ENCODE measurements at places on chromosomes 7 and 10.

DNA sequence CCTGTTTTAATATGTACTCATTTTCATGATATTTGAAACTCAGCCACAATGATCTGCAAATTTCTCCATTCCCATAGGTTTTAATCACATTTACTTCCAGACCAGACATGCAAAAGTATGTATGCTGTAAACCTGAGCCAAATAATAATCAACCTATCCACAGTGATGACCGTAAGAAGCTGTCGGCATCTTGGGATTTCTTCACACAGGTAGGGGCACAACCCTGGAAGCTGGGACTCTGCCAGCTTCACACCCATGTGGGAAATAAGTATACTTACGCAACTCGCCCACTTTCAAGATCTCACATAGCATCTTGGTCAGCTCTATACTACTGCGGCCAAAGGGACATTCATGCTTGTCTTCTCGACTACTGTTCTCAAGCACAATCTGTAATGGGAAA is 352.3 kb downstream of the ELMO1 start:
- peaks cover 9% of the 10 kb centered on the region for H3K4me1 ChIP-seq
- DNase-seq, result no peak
- no peak overlapping the region for H3K27ac ChIP-seq
- no peaks in the 10 kb centered on the region for H3K27me3 ChIP-seq
- no peak overlapping the region for H3K4me3 ChIP-seq

- no peaks in the 10 kb centered on the region for H3K36me3 ChIP-seq
- no peaks in the 10 kb centered on the region for H3K4me1 ChIP-seq
- no peak overlapping the region for H3K4me3 ChIP-seq
- H3K27ac ChIP-seq, result no peak overlapping the region
- H3K27me3 ChIP-seq, result peaks cover 3% of the 10 kb centered on the region
- no peak for DNase-seq
Measured at GRCh38 chr7:25420771-25421170, 192.5 kb upstream of the NPVF start.

GRCh38 chr10:5534880-5535856 is 10.4 kb downstream of the CALML3 start:
- H3K4me3 ChIP-seq, result no peak overlapping the region
- no peak overlapping the region for H3K27ac ChIP-seq
- H3K4me1 ChIP-seq, result no peaks in the 10 kb centered on the region
- no peaks in the 10 kb centered on the region for H3K27me3 ChIP-seq
- no peaks in the 10 kb centered on the region for H3K36me3 ChIP-seq
- DNase-seq, result no peak

DNA sequence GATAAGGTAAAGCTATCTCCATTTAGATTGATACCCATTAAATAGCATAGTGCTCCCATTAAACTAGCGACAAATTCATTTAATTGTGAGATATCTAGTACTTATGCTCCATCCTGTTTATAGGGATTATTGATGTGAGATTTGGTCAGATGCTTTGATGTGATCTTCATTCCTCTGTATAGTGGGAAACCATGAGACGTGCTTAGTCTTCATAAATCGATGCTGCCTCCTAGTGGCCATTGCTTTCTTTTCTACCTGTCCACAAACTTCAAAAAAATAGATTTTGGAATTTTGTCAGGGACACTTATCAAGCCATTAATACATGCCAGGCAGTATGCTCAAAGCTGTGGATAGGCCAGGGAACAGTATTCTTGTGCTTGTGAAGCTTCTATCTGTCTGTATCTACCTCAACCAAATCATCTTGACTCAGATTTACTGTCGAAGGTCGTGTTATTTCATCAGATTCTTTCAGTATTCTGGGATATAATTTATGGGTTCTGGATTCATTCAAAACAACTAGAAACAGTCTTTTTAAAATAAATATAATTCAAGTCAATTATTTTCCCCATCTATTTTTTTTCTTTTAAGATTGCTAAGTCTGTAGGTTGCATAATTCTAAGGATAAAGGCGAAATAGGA is 12.0 kb downstream of the LSM8 start:
- no peak overlapping the region for H3K4me3 ChIP-seq
- no peaks in the 10 kb centered on the region for H3K4me1 ChIP-seq
- peaks cover 5% of the 10 kb centered on the region for H3K36me3 ChIP-seq
- no peak overlapping the region for H3K27ac ChIP-seq

DNA sequence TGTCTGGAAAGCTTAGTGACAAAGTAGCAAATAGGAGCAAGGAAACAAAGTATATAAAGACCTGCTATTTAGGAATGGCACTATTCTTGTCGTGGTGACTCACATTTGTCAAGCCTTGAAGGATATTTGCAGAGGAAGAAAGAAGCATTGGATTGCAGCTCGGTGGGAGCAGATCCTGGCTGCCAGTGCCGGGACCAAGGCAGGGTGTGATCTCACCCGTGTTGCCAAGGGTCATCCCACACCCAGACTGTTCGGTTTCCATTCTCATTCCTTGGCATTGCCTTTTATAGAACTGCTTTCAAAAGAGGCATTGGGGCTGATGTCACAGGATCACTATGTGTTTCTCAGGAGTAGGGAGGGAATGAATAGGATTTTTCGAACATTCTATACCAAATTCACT is 176.2 kb downstream of the GALNT17 start:
- DNase-seq, result no peak
- H3K4me1 ChIP-seq, result no peaks in the 10 kb centered on the region

DNA sequence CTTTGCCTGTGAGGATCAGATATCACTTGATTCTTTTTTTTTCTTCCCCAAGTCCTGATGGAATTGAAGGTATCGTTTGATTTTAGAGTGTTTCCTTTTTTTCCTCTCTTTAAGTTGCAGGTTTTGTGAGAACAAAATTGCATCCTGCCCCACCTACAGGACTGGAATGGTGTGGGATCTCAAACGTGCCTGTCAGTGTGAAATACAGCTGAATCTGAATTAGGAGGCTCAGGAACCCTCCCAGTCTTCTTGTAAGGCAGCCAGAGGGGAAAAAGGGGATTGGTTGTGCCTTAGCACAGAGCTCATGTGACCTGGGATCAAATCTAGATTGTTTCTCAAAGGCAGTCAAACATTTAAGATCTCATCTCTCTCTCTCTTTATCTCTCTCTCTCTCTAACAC is 32.7 kb upstream of the KLHL7 start:
- no peaks in the 10 kb centered on the region for H3K27me3 ChIP-seq
- DNase-seq, result no peak
- no peaks in the 10 kb centered on the region for H3K36me3 ChIP-seq
- H3K27ac ChIP-seq, result no peak overlapping the region

DNA sequence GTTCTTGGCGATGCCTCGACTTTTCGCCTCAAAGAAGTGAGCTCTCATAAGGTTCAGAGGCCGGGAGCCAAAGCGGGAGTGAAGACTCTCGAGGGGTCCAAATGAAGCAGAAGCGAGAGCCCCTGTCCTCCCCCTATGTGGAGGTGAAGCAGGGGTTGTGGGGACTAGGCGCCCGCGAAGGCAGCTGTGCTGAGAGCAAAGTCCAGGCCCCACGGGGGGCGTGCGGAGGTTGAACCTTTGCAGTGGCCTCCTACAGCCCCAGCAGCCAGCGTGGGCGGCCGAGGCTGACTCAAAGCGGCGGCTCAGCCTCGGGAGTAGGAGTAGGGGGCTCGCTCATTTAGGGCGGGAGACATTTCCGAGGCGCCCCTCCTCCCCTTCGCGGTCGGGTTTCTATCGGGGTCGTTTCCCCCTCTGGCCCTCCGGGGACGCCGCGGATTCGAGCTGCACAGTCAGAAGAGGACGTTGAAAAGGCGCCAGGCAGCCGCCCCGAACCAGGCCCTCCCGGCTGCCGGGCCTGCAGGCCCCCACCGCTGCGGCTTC is 553 bp upstream of the ADD3 start:
- H3K4me3 ChIP-seq, result peak overlapping the region; percentile 72
- DNase-seq, result no peak
- H3K4me1 ChIP-seq, result peaks cover 38% of the 10 kb centered on the region
- no peaks in the 10 kb centered on the region for H3K36me3 ChIP-seq
- no peaks in the 10 kb centered on the region for H3K27me3 ChIP-seq

GRCh38 chr7:44386139-44386913 is 60.9 kb upstream of the CAMK2B start:
- peaks cover 7% of the 10 kb centered on the region for H3K36me3 ChIP-seq
- no peaks in the 10 kb centered on the region for H3K27me3 ChIP-seq
- no peak overlapping the region for H3K4me3 ChIP-seq
- no peaks in the 10 kb centered on the region for H3K4me1 ChIP-seq

DNA sequence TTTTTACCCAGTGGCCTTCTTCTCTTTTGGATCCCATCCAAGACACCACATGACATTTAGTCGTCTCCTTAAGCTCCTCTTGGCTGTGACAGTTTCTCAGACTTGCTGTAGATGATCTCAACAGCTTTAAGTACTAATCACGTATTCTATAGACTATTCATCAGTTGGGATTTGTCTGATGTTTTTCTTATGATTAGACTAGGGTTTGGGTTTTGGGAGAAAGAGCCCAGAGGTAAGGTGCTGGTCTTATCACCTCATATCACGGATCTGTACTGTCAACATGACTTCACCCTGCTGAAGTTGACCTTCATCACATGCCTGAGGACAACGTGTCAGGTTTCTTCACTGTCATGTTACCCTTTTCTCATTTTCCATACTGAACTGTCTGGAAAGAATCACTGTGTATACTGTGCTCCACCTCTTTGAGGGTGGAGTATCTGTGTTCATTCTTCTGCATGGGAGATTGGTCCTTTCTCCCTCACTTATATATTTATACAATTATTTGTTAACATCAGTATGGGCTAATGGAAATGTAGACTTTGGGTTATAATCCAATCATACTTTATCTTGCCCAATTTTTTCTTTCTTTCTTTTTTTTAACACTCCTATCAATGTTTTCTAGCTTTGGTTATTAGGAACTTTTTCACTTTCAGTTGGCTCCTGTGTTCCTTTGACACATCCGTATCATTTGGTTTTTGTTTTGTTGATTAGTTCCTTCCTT is 6.4 kb upstream of the HKDC1 start:
- DNase-seq, result no peak
- no peak overlapping the region for H3K4me3 ChIP-seq
- H3K27me3 ChIP-seq, result no peaks in the 10 kb centered on the region
- H3K27ac ChIP-seq, result no peak overlapping the region
- peaks cover 7% of the 10 kb centered on the region for H3K4me1 ChIP-seq

DNA sequence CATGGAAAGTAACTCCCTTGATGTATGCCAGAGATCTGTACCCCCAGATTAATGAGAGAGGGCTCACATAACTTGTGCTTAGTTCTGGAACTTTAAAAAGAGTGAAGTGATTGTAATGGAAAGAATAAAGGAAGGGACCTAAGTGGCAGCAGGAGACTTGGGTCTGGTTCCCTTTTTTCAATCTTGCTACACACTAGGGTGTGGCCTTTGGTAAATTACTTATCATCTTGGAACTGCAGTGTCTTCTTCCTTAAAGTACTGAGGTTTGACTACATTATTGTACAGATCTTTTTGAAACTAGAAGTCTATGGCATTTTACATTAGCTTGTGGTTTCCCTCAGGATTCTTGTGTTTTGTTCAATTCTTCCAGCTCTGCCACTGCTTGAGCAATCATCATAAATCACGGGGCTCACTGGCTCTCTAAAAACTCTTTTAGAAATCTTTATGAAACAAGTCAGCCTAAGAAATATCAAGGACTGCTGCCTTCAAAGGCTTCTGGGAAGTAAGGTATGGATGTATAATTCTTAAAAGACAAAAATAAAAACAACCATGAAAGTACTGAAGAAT is 22.5 kb upstream of the CHRM2 start:
- no peak overlapping the region for H3K27ac ChIP-seq
- H3K4me3 ChIP-seq, result no peak overlapping the region
- H3K4me1 ChIP-seq, result no peaks in the 10 kb centered on the region
- H3K36me3 ChIP-seq, result no peaks in the 10 kb centered on the region
- H3K27me3 ChIP-seq, result no peaks in the 10 kb centered on the region

- no peaks in the 10 kb centered on the region for H3K36me3 ChIP-seq
- DNase-seq, result no peak
- no peaks in the 10 kb centered on the region for H3K4me1 ChIP-seq
Measured at GRCh38 chr10:113609704-113610108, 54.1 kb downstream of the NRAP start.

DNA sequence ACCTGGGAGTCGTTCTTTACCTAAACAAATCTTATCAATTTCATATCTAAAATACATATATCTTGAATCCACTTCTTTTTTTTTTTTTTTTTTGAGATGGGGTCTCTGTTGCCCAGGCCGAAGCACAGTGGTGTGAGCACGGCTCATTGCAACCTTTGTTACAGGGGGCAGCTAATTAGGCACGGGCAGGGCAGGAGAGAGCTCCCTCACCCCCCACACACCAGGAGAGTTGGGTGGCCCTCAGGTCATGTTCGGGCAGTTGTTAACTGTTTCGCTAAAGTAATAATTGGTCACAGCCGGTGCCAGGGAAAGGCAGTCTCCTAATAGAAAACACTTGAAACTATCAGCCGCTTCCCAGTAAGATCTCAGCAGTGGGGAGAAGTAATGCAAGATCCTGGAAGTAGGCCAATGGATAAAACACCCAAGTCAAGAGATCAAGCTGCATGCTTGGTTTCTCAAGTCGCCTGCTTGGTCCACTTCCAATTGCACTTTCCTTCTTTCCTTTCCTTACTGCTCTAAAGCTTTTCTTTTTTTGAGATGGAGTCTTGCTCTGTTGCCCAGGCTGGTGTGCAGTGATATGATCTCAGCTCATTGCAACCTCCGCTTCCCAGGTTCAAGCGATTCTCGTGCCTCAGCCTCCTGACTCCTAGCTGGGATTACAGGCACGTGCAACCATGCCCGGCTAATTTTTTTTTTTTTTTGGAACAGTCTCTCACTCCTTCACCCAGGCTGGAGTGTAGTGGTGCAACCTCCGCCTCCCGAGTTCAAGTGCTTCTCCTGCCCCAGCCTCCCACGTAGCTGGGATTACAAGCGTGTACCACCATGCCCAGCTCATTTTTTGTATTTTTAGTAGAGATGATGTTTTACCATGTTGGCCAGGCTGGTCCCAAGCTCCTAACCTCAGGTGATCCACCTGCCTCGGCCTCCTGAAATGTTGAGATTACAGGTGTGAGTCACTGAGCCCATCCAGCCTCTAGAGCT is 21.3 kb upstream of the EFCAB10 start:
- DNase-seq, result no peak
- no peaks in the 10 kb centered on the region for H3K27me3 ChIP-seq
- no peak overlapping the region for H3K4me3 ChIP-seq
- no peak overlapping the region for H3K27ac ChIP-seq
- H3K36me3 ChIP-seq, result no peaks in the 10 kb centered on the region

DNA sequence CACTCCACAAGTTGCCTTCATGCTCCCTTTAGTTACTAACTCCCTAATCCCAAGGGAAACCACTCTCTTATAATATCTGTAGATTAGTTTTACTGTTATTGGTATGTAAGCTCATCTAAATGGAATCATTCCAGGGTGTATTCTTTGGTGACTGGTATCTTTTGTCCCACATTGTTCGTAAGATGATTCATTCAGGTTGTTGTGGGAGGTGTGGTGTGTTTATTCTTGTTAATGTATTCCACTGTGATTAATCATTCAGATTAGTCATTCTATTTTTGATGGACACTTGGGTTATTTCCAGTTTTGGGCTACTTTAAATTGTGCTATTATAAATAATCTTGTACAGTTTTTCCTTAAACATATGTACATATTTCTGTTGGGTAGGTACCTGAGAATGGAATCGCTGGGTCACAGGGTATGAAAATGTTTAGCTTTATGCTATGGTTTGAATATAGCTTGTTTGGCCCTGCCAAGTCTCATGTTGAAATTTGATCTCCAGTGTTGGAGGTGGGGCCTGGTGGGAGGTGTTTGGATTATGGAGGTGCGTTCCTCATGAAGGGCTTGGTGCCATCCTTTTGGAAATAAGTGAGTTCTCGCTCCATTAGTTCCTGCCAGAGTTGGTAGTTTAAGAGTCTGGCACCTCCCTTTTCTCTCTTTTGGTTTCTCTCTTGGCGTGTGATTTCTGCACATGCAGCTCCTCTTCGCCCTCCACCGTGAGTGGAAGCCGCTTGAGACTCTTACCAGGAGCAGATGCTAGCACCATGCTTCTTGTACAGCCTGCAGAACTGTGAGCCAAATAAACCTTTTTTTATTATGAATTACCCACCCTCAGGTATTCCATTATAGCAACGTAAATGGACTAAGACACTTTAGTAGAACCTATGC is 13.8 kb downstream of the BTRC start:
- no peaks in the 10 kb centered on the region for H3K4me1 ChIP-seq
- H3K4me3 ChIP-seq, result no peak overlapping the region
- no peak overlapping the region for H3K27ac ChIP-seq
- H3K27me3 ChIP-seq, result no peaks in the 10 kb centered on the region
